Frontal cortex (tissue), 4 donors: ENCODE measurements at places on chromosomes 7 and 10. TPM values are rescaled to one million over a fixed set of nuclear protein-coding genes. Genes with fewer than 3 reads are reported as not detected.

GRCh38 chr7:112484671-112485167 is 3.9 kb downstream of the LSMEM1 start:
- no peak for DNase-seq

- no peak for DNase-seq
Measured at GRCh38 chr7:42189535-42189934, 47.5 kb downstream of the GLI3 start.

DNA sequence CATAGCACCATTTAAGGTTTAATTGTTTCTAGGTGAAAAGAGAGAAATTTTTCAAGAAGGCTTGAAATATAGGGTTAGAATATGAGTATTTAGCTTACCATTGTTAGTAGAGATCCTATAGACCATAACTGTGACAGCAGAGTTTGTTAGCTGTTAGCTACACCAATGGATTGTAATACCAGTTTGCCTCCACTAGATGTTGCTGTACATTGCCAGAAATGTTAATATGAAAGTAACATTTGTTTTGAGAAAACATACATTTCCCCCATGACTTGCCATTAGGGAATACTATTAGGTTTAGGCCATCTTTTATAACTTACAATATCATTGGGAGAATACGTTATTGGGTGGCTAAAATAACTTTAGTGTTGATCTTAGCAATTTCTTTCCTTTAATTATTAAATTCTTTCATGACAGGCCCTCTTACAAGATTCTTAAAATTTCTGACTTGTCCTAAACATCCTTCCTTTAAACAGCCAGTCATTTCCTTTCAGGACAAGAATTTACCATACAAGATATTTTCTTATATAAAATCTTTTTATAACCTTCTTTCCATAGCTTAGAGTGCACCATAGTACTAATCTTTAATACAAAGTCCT is 39.5 kb downstream of the ZNF117 start:
- DNase-seq: peak; percentile 52

DNA sequence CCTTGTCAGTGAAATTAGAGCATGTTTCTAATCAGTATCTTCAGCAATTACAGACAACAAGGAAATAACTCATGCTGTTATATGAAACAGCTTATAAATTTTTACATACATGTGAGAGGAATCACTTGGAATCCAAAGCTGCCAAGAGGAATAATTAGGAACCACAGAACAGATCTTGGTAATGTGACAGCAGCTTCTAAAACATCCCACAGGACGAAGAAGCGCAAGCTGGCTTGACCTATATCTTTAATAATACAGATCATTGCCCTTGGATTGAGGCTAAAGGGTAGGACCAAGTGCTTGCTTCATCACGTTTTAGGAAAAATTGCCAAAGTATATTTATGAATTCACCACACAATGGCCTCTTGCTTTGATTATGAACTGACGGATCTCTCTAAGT is 869.8 kb downstream of the LRMDA start:
- no peak for DNase-seq

GRCh38 chr7:830069-830468 is 2.2 kb upstream of the SUN1 start:
- no peak for DNase-seq

DNA sequence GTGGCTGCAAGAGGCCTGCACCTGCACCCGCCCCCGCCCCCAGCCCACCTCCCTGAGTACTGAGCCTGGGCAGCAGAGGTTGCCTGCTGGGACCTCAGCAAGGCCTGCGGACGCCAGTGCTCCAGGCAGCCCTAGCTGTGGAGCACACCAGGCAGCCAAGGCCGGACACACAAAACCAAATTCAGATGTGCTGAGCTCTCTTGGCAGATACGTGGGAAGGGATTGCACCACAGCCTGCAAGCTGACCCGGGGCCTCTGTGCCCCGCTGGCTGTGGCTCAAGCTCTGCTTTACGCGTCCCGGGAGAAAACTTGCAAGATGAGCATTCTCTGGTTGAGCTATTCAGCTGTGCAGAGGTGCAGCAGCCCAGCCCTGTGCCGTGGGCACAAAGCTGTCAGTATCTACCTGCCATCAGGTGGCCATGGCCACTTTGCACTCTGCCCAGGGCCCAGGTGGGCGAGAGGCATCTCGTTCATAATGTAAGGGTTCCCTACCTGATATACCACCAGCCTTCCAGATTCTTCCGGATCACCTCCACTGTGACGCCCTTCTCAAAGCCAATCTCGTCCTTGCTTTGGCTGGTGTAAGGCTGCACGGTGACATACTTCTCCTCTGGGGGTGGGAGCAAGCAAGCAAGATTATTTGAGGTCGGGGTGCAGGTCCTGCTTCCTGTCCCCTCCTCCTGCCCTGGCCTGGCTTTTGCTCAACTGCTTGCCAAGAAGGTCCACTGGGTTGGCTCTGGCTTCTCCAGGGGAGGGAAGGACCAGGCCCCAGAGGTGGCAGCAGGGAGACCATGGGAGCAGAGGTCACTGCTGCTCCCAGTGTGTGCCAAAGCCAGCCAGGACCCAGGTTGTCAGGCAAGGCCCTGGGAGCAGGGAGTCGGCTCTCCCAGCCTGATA is 123.4 kb downstream of the NEURL1 start:
- DNase-seq: no peak

- no peak for DNase-seq
Measured at GRCh38 chr10:51188008-51188407, 113.7 kb downstream of the PRKG1 start.

GRCh38 chr10:3592424-3592823 is 192.6 kb downstream of the KLF6 start:
- no peak for DNase-seq

GRCh38 chr7:130875901-130876300 is 141.9 kb upstream of the KLF14 start:
- no peak for DNase-seq

Gene UBE2D1
- 48.5 TPM for total RNA-seq

Gene DYNC1I1
- total RNA-seq: 157 TPM

Gene SLC35G1
- total RNA-seq: 5.7 TPM

Gene PON1
- total RNA-seq: not detected
